ENCODE measurements at places on chromosomes 7 and 10.

GRCh38 chr7:149126662-149127266 lies 640 bp upstream of the ZNF425 start:
- peak; percentile 86 for DNase-seq

GRCh38 chr10:60644436-60645130 lies 133.7 kb upstream of the CDK1 start:
- no peak for DNase-seq

- no peak for DNase-seq
Observed at GRCh38 chr10:72462261-72462660, 107.5 kb upstream of the DNAJB12 start.

DNA sequence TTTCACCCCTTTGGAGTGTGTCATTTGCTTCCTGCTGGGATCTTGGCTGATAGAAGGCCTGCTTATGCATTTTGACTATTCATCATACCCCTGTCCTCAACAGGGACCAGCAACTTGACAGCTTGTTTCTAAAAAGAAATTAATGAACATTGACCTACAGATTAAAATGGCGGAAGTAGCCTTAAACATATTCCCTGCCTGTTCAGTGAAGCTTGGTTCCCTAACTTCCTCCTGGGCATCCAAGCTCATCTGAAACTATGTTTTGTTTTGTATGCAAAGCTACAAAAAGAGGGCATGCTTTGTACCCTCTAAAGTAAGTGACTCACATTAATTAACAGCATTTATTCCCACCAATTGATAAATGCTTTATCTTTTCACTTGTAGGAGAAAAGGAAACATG lies 26.8 kb upstream of the CDK14 start:
- DNase-seq: no peak

DNA sequence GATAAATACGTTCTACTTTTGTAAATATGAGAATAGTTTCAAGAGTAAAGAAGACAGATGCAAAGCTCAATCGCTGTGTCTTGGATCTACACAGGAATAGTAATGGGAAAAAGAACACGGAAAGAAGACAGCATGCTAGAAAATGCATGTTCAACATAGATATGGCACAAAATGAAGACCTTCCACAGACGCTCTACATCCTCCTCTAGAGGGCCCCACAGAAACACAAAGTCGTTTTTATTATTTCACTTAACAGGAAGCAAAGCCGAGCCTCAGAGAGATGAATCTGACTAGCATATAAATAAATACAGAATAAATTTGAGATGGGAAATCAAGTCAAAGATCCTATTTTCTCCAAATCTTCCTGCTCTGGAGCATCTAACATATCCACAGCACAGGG lies 292.6 kb downstream of the PARD3 start:
- DNase-seq: no peak

DNA sequence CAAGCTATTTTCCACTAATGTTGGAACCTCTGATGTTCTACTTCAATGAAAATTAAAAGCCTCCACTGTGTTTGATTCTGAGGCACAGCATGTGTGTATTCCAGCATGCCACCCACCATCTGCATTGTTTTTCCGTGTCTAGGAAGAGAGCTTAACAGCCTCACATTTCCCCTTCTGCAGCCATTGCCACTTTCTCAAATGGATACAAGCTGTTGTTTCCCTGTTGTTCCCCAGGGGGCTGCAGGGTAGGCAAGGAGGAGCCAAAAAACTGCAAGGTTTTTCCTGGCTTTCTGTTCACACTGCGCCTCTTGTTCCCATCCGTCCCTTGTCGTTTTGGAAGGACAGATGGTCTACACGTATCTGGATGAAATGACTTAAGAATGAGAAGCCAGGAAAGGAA lies 72.3 kb upstream of the DNAJB12 start:
- DNase-seq: no peak

All from bone marrow (tissue), 2 donors.